ENCODE measurements at places on chromosomes 16 and 17. TPM values are rescaled to one million over a fixed set of nuclear protein-coding genes. Genes with fewer than 3 reads are reported as not detected.

KRT24 gene
- not detected for total RNA-seq

KRT23 gene
- total RNA-seq: 0.85 TPM

SLC16A6 gene
- 3.4 TPM for total RNA-seq

PSME3IP1 gene
- total RNA-seq: 53.8 TPM

RASL10B gene
- total RNA-seq: 0.97 TPM

GH1 gene
- total RNA-seq: not detected

HS3ST4 gene
- not detected for total RNA-seq

NLRC3 gene
- total RNA-seq: 0.12 TPM

TMEM98 gene
- 139 TPM for total RNA-seq

DNAJA2 gene
- 62.5 TPM for total RNA-seq

TP53TG3F gene
- not detected for total RNA-seq

JPT2 gene
- 24.9 TPM for total RNA-seq

P2RX5 gene
- total RNA-seq: not detected

KCNG4 gene
- total RNA-seq: not detected

HEATR9 gene
- total RNA-seq: not detected

WSCD1 gene
- under 0.01 TPM for total RNA-seq

TMEM107 gene
- total RNA-seq: 11.0 TPM

All from hair follicle dermal papilla cell (primary cell).